Choroid plexus epithelial cell (primary cell): ENCODE measurements at places on chromosomes 5 and 9.

- no peak for DNase-seq
Observed at GRCh38 chr9:84893419-84894128, 224.0 kb downstream of the NTRK2 start.

- DNase-seq, result no peak
Observed at GRCh38 chr9:38414040-38414723, 10.1 kb downstream of the IGFBPL1 start.

- peak; percentile 42 for DNase-seq
Observed at GRCh38 chr5:10649666-10650380, 86.0 kb downstream of the ANKRD33B start.

- peak; percentile 62 for DNase-seq
Observed at GRCh38 chr5:73967347-73967746, 341.4 kb downstream of the ARHGEF28 start.

DNA sequence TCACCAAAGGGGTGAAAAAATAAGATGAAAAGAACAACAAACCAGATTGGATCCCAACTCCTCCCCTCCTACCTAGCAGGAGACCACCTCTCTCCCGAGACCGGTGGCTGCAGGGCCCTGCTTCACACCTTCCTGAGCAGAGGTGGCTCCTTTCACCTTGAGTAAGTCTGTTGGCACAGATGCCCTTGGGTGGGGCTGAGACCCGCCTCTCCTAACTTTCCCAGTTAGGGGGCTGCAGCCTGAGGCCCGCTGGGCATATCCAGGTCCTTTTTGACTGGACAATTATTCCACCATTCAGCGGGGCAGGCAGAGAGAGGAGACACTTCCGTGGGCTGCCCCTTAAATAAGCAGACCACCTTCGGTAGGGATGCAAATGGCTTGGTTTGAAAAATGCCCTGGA lies 1.3 kb downstream of the SLC25A48 start:
- DNase-seq, result no peak

- DNase-seq, result no peak
Observed at GRCh38 chr5:77167063-77167462, 43.4 kb upstream of the PDE8B start.
